ENCODE measurements at places on chromosomes 12 and 14.

DNA sequence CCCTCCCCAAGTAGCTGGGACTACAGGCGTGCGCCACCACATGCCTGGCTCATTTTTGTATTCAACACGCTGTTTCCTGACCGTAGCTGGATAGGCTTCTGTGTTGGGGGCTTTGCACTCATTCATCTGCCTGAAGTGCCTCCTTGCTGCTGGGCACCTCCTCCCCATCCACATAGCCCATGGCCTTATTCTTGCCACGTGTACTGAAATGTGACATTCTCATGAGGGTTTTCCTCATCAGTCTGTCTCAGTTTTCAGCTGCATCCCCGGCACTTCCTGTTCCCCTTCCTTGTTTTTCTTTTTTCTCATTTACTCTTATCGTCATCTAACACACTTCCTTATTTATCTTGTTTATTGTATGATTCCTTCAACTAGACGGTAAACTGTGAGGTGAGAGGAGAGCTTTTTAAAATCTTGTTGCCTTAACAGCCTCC is 36.6 kb downstream of the RCOR1 start:
- DNase-seq, result no peak

GRCh38 chr12:102016472-102016871 is 45.3 kb downstream of the WASHC3 start:
- DNase-seq, result no peak

DNA sequence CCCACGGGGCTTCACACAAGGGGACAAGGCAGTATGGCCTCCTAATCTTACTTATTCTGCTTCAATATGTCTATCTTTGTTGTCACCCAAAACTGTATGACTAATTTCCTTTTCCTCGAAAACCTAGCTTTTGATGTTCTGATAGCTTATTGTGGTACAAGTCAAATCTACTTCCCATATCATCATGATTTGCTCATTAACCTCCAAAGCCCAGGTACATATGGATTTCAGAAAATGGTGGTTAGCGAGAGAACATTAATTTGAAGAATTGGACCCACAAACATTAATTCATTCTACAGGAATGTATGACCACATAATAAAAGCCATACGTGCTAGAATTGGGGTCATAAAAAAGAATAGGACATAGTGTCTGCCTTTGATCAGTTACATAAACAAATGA is 412.5 kb downstream of the CCDC91 start:
- DNase-seq, result no peak

- DNase-seq, result no peak
These were observed 3.7 kb downstream of the KMT5A start for GRCh38 chr12:123387508-123388176.

DNA sequence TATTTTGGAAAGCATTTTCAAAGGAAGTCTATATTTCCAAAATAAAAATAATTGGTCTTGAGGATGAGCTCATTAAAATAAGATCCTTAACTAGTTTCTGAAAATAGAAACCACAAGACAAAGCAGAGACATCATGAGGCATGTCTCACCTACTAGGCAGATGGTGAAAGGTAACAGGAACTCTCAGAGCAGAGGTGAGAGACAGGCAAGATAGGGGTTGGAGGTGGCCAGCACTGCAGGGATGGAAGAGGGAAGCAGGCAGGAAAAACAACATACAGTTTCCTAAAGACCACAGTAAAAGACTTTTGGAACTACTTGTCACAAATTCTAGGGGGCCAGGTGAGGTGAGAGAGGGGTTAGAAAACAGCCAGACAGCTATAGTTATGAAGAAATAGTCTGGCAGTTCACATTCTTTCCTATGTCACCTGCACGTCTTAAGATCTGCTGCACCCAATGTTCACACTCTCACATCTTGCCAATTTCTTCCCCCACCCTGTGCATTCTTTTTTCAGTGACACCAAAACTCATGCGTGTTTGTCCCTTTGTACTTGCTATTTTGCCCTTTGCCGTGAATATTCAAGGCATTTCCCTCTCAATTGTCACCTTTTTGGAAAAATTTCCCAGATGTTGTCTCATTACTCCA is 341.7 kb upstream of the KITLG start:
- DNase-seq, result no peak

- no peak for DNase-seq
These were observed 21.8 kb upstream of the DHRS4 start for GRCh38 chr14:23931721-23932289.

DNA sequence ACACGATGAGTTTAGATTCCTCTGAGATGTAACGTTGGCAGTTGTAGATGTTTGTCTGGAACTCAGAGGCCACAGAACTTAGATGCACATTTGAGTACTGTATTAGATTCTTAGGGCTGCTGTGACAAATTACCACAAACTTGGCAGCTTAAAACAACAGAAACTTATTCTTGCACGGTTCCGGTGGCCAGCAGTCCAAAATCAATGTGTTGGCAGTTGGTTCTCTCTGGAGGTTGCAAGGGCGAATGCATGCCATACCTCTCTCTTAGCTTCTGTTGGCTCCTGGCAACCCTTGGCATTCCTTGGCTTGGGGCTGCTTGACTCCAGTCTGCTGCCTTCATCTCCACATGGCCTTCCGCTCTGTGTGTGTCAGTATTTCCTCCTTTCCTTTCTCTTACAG is 118.9 kb downstream of the C12orf75 start:
- DNase-seq, result no peak

DNA sequence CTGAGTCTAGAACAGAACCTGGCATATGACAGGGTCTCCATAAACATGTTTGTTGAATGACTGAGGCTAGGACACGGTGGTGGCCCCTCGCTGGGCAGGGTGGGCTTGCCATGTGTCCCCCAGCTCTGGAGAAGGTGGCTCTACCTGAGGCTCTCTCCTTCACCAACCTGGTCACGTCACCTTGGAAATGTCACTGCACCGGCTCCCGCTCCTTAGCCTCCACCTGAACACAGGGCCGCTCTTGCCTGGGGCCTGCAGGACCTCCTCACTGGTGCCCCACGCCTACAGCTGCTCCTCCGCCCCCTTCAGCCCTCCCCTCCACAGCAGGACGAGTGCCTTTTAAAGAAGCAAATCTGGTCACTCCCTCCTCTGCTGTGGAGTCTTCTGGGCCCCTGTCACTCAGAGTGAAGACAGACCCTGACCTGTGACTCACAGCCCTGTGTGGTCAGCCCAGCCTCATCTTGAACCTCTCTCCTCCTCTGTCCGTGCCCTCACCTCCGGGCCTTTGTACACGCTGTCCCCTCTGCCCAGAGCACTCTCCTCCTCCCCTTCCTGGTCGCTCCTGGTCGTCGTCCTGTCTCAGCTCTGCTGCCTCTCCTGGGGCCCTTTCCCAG is 81.0 kb downstream of the ADGRD1 start:
- DNase-seq, result no peak

DNA sequence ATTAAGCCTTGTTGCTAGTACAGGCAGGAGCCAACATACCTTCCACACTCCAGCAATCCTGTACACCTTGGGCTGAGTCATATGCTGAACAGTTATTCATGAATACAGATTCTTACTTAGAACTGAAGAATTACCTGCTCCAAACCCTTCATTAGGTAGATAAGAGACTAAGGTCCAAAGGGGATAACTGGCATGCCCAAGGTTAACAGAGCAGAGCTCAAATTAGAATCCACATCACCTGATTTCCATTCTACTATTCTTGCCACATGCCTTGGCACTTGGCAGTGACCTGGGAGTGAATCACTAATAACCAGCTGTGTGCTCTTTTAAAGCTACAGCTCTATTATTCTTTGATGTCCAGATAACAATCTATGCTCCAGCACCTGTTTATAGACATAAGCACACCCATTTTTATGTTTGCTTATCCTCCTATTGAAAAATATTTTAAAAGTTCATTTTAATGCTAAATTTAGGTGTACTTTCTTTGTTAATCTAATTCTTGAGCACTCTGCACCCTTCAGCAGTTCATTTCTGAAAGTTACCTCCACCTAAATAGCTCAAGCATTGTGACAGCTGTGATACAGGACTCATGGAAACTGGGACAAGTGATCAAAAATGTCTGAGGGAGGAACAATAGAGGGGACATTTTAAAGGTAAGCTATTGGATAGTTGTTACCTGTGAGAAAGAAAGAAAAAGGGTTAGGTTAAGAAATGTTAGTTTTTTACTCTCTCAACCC is 19.4 kb downstream of the LPCAT3 start:
- peak; percentile 71 for DNase-seq

- peak; percentile 9 for DNase-seq
These were observed 207.1 kb downstream of the PIK3C2G start for GRCh38 chr12:18468246-18469075.

GRCh38 chr12:67482751-67483661 is 165.5 kb upstream of the DYRK2 start:
- peak; percentile 13 for DNase-seq

DNA sequence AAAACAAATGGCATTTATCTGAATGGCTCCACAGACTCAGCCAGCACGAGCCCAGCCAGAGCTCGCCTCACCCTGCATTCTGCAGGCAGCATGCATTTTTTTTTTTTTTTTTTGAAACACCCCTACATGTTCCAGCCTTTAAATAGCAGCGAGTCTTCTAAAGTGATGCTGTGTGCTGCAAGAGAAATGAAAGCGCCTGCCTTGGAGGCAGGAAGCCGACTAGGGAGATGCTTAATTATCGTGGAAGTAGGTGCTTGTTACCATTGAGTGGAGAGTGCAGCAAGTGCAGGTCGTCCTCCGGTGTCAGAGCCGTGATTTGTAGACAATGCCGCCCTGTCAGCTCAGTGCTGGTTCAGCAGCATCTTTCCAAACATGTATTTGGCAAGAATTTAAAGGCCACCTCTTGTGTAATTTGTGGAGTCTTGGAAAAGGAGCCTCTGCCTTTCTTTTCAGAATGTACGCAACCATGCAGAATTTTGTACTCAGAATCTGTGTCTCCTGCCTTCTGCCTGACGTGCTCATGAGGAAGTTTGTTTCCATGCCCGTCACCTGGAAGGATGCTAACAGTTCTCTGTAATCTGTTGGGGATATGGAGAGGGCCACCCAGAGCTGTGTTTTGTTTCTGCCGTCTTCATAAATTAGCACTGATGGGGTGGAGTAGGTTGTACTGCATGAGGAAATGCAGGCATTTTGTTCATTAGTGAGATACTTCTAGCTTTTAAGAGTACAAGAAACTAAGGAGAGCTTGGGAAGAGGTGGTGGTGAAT is 345.9 kb upstream of the RGS6 start:
- DNase-seq, result no peak

DNA sequence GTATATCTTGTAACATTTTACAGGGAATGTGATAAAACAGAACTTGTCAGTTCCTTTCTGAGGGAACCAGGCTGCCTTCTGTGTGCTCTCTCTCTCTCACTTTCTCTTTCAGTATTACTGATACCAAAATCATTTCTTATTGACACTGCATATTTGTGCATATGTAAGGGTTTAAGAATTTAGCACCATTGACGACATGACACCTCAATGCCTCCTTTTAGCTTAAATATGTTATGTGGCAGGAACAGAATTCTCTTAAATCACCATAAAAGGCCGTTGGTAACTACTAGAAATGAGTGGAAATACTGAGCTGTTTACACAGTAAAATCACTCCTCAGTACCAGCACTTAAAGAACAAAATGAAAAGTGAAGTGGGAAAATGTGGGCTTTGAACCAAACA is 457.7 kb upstream of the SYT1 start:
- DNase-seq, result no peak

DNA sequence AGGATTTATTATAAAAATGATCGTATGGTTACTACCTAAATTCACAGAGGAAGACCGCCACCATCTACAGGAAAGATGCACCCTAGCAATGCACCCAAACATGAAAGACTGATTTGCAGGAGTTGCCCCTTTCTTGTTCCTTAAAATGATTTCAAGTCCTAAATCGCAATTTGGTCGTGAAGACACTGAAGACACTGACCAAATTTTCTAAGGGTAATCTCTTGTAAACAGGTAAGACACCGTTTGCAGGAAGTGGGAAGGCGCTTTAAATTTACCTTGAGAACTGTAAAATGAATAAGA is 1.0 kb downstream of the SOS2 start:
- no peak for DNase-seq

GRCh38 chr12:68617160-68617926 is 6.6 kb downstream of the RAP1B start:
- peak; percentile 54 for DNase-seq

GRCh38 chr12:1496162-1496900 is 98.0 kb downstream of the FBXL14 start:
- DNase-seq, result peak; percentile 17

DNA sequence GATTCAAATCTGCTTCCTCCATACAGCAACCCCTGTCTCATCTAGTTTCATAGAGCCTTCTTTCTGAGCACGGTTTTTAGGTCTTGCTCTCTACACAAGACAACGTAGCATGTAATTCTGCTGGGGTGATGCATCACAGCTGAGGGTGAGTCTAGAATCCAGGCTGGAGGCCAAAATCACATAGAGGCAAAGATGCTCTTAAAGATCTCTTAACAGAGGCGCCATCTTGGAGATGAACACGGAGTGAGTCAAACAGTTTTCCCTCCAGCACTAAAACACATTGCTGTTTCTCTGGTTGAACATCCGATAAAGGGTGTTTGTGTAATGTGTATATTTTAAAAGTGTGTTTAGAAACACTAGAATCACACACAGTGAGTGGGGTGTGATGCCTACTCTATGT is 78.9 kb downstream of the NOS1 start:
- peak; percentile 15 for DNase-seq

DNA sequence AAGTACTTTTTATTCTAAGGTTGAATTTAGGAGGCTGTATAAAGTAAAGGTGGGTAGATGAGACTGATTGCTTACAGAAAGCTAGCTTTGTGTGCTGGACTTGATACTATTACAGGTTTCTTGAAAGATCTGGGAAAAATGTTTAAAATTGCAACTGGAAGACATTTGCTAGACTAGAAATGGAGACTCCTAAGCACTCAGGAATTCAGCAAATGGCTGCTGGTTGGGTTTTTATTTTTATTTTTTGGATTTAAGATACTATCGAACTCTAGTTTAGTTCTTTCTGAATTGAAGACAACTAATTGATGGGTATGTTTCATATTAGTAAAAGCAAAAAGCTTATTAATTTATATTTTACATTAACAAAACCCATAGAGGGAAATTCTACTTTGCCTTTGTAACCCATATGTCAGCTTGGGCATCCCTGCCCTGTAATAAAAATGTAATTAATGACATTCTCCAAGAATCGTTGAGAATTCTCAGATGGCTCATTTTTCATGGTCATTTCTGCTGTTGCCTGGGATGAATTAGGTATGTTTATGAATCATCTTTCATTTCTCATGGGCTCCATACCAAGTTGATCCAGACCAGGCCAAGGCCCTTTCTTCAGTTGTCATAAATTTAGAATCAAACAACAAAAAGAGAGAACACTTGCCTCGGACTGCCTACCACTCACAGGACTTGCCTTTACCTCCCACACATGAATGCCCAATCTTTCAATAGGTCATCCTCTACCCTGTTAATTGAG is 102.1 kb downstream of the ERGIC2 start:
- no peak for DNase-seq
